ENCODE measurements at places on chromosomes 1 and 21.
A peak's percentile ranks its signal among the peaks of the same experiment; 100 is the strongest.

- no peak for DNase-seq
Measured at GRCh38 chr1:1111516-1112236, 4.2 kb downstream of the C1orf159 start.

GRCh38 chr1:210678306-210678705 is 349.6 kb downstream of the HHAT start:
- DNase-seq, result no peak

DNA sequence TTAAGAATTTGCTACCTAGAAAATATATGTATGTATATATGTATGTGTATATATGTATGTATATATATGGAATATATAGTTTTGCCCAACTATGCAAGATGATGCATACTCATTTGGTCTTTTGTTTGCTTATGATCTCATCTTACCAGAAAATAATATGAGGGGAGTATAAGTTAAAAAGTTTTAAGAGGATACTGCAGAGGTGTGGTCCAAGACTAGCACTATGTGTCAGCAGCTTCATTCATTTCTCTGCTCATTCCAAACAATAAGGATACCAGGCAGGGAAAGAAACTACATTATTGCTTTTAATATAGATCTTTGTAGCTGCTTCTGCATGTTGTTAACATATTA is 22.8 kb downstream of the RCOR3 start:
- no peak for DNase-seq

- DNase-seq, result peak; percentile 39
Measured at GRCh38 chr1:159197561-159198557, 6.8 kb upstream of the ACKR1 start.

- peak; percentile 72 for DNase-seq
Measured at GRCh38 chr1:110524311-110525248, 5.6 kb upstream of the KCNA10 start.

DNA sequence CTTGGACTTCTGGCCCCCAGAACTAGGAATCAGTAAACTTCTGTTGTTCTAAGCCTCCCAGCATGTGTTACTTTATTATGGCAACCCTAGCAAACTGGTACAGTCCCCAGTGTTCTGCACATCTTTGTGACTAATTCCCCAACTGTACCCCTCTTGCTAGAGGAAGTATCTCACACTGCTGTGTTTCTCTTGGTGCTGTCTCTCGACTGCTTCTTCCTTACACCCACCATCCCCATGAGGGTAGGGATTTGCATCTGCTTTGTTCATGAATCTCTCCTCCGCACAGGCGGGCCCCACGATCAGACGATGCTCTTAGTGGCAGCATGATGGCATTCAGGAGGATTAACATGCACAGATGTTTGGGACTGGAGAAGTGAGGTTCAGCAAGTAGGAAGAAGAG is 46.7 kb downstream of the CLIC6 start:
- no peak for DNase-seq

DNA sequence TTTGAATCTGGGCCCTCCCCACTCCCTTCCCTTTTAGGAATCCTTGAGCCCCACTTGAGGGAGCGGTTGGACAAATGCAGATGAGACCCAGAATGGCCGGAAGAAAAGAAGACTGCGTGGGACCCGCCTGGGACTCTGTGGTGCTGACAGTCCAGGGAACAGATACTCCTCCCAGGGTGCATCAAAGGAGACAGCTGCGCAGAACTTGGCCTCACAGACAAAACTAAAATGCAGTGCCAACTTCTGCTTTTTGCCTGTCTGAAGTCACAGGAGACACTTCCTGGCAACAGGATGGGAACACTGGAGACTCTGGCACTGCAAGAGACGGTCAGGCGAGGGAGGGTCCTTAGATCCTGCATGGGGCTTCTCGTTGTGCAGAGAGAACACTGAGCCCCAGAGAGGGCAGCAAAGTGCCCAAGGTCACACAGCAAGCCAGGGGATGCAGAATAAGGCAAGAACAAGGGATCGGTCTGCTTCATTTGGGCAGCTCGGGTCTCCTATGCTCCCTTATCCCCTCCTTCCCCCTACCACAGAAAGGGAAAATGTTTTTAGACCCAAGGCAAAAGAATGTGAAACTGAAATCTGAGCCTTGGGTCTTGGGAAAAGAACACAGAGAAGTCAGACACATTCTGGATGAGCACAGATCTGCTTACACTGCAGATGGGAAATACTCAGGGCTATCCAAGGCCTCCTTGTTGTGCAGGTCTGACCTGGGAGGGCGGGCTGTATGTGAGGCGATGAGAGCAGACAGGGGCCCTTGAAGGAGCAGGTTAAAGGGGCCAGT is 182.4 kb downstream of the TRABD2B start:
- DNase-seq, result no peak

- no peak for DNase-seq
Measured at GRCh38 chr1:8026976-8027747, 1.1 kb upstream of the ERRFI1 start.

GRCh38 chr1:173302890-173303829 is 96.0 kb upstream of the TNFSF4 start:
- no peak for DNase-seq

GRCh38 chr1:67579623-67580394 is 105.2 kb upstream of the GADD45A start:
- DNase-seq, result no peak

DNA sequence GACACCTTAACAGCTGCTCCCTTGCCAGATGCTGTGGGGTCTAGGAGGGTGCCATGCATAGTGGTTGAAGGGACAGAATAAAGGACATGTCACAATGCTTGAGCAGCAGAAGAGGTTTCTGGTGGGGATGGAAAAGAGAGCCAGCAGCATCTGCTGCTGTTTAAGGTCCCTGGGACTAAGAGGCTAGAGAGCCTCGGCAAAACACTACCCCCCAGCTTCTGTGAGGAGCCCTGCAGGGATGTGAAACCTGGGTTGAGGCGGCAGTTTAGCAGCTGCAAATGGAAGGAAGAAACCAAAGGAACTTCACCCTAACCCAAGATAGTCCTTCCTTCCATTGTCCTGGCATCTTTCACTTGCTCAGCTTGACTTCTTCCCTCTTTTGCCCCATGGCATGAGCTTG is 39.4 kb downstream of the PLXNA2 start:
- DNase-seq, result no peak

GRCh38 chr1:61392409-61393242 is 310.3 kb downstream of the NFIA start:
- no peak for DNase-seq

- no peak for DNase-seq
Measured at GRCh38 chr1:156912310-156912709, 8.1 kb upstream of the LRRC71 start.

- no peak for DNase-seq
Measured at GRCh38 chr1:61423643-61424042, 301.3 kb downstream of the TM2D1 start.

Data from SHP77 treated with DMSO at 0.1 percent for 48 hours (cell line).